ENCODE measurements at places on chromosomes 13 and 19.

DNA sequence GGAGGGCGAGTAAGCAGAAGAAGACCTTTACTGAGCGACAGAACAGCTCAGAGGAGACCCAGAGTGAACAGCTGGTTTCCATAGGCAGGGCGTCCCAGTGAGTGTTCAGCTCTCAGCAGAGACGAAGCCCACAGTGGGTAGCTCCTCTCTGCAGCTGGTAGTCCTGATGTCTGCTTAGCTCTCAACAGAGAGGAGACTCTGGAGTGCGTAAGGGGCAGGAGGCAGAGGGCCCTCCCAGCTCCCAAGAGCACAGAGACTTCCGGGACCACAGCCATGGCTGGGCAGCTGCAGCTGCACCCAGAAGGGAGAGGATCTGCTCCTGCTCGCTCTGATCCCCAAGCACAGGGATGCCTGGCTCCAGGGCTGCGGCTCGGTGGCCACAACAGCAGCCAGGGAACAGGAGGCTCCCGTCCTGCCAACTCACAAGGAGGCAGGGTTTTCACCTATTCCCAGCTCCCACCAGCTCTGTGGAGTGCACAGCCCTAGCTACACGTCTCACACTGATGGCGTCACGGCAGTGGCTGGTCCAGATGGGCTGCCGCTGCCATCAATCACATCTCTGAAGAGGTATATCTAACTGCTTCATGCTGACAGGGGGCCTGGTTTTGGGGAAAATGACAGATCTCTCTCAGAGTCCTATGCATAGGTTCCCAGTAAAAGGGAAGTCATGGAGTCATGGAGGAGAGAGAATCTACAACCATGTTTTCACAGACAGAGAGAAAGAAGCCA is 2660.1 kb upstream of the PCDH20 start:
- DNase-seq: no peak

DNA sequence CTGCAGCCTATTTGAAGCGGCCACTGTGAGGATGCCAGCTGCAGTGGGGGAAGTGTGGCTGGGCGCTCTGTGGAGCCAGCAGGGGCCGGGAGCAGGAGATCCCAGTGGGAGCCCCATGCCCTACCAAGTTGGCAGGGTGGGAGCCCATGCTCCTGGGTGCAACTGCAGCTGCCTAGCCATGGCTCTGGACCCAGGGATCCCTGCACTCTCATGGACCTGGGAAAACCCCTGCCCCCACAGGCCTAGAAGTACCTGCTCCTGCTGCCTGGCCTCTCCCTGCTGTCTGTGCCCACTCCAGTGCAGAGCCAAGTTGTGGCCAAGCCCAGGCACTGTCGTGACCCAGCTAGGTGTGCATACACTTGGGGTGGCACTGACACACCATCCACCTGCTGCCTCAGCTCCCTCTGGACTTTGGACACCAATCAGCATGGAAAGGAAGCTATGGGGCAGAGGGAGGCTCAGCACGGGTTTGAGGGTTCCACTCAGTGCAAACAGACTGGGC is 20.9 kb downstream of the LIG4 start:
- DNase-seq: no peak

DNA sequence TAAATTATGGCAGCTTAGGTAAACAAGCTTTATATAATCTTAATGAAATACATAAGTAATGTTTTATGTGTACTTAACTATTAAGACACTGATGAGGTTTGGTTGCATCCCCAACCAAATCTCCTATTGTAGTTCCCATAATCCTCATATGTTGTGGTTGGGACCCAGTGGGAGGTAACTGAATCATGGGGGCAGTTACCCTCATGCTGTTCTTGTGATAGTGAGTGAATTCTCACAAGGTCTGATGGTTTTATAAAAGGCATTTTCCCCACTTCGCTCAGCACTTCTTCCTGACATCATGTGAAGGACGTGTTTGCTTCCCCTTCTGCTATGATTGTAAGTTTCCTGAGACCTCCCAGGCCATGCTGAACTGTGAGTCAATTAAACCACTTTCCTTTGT is 212.7 kb downstream of the DIAPH3 start:
- DNase-seq: no peak

DNA sequence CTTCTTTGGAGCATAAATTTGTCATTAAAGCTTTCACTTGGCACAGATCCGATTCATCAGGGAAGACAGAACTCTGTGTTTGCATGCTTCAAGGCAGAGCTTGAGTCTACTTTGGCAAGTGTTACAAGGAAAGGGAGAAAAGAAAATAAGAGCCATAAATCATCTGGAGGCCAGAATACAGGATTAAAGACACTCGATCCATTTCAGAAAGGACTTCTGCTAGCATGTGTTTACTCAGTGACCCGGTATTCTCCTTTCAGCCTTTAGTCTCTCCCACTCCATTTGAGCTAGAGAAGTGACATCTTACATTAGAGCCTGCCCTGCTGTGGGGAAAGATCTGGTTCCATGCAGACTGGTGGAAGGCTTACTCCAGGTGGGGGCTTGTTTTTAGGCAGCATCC is 306.4 kb downstream of the KLF5 start:
- no peak for DNase-seq

DNA sequence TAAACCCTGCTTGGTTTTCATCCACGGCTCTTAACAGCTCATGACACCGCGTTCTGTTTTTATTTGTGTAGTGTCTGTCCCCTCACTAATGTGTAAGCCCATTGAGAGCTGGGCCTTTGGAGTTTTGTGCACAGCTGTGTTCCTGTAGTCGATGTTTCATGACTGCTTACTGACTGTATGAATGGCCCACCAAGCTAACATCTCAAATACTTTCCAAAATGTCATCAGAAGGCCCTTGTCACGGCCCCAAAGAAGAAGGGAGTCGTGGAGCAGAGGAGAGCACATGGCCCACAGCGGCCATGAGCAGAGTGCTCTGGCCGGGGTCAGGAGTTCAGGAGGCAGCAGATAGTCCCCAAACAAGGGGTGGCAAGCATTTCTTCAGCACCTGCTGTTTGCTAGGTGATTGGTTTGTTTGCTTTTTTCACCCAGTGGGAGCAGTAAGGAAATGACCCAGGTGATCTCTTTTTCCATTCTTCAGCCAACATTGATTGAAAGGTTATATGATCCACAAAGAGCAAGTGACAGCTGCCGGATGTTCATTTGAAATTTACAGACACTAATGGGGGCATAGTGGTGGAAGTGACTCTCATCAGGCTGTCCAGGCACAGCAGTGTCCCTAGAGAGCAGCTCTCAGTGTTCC is 315.2 kb downstream of the ATP8A2 start:
- no peak for DNase-seq

- DNase-seq: no peak
These were observed 76.0 kb downstream of the IER2 start for GRCh38 chr19:13225973-13226865.

DNA sequence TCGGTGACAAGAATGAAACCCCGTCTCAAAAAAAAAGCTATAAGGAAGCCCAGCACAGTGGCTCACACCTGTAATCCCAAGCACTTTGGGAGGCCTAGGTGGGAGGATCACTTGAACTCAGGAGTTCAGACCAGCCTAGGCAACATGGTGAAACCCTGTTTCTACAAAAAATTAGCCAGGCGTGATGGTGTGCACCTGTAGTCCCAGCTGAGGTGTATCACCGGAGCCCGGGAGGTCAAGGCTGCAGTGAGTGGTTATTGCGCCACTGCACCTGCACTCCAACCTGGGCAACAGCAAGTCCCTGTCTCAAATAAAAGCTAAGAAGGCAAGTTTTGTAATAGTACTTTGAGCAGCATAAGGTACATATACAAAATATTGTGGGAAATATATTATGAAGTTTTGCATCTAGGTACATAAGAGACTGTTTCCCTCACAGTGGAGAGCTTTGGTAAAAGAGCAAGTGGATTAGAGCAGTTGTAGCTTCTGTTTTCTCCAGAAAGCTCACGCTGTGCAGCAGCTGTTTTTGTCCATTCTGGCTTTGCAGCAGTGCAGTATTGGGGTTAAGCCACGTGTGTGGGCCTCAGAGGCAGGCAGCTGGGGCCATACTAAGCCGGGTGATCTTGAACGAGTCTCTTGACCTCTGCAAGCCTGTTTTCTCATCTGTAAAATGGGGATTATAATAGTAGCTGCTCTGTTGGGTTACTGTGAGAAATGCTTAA is 35.4 kb downstream of the ARHGAP35 start:
- no peak for DNase-seq

- no peak for DNase-seq
These were observed 204.1 kb upstream of the ZNF536 start for GRCh38 chr19:30167976-30168635.

DNA sequence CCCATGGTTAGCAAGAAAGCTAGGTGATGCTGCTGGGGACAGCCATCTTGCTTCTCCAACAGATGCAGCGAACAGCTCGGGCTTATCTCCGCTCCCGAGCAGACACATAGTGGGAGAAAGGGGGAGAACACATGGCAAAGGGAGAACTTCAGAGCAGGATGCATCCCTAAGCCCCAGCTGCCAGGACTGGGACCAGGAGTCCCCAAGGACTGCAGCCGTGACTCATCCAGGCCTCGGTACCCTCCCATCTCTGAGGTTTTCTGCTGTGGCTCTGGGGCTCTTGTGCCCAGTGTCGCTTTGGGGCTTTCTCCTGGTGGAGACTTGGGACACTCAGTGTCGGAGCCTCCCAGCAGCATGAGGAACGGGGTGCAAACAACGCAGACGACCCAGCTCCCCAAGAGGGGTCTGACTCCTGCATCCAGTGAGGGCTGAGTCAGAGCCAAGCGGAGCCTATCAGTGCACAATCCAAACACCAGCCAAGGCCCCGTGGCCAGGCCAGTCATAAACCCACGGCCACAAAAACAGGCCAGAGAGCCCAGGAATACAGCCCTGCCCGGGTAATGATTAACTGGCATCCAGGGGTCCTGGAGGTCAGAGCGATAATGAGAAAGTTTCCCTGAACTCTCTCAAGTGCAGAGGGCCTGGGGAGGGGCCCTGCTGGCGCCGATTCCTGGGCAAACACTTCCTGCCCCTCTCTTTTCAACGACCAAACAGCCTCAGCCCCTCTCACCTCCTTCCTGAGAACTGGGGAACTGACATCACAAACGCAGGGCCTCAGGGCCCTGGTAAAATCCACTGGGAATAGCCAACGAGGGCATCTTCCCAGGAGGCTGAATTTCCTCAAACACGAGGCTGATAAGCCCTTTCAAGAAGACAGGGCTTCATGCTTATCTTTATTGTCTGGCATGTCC is 202.9 kb downstream of the USP12 start:
- no peak for DNase-seq

GRCh38 chr19:50817941-50818858 is 5.4 kb downstream of the KLK1 start:
- peak; percentile 30 for DNase-seq

DNA sequence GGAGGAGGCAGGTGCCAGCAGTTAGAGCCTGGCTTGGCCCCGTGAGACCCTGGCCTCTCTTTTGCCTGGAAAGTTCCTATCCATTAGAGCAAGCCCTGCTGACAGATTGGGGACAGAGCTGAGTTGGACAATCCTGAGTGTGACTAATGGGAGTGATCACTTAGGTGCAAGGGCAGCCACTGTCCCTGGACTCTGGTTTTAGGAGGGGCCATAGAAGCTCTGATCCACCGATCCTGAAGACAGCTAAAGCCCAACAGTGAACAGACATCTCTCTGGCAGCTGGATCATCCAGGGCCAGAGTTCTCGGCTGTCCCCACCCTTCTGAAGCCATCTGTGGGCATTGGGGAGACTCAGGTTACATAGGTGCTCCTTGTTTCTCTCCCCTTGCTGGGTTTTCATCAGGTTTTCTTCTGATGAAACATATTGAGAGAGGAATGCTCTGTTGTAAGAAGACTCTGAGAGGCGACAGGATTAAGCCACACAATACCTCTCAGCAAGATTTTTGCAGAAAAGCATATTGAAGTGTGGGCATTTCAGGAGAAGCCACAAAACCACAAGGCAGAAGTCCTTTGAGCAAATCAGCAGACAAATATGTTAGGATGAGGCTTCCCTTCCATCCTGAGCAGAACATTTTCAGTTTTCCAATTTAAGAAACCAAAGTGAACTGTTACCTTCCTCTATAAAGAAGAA is 288.0 kb upstream of the MAB21L1 start:
- DNase-seq: no peak

DNA sequence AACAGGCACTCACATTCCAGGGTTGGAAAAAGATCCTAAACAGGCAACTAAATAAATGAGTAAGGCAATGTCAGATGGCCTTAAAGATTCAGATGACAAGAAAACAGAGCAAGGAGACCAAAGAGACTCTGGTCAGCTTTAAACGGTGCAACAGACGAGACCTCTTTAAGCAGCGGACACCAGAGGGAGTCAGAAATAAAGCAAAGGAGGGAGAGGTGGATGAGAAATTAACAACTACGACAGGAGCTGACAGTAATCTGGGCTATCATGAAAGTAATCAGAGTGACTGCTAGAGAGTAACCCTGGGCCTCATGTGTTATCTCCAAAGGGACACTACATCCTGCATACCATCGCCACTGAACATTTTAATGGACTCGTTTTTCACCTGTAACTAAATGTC is 1.1 kb downstream of the ZNF550 start:
- no peak for DNase-seq

- no peak for DNase-seq
These were observed 6.2 kb downstream of the XAB2 start for GRCh38 chr19:7622933-7623685.

DNA sequence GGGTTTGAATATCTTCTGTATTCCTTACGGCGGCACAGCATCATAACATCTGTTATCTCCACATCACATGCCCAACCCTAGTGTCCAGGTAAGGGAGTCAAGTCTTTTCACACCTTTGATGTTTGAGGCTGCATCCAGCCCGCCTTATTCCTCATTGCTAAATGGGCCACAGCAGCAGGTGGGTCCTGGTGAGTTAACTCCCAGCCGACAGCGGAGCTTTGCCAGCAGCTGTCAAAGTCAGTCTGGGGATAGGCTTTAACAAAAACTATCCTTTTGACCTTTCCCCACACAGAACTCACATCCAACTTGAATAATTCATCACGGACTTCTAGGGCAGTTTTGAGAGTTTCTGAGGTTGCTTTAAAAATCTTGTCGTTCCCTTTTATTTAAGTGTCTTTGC is 235.1 kb downstream of the DLEU7 start:
- no peak for DNase-seq

GRCh38 chr19:1601613-1602064 is 3.6 kb downstream of the UQCR11 start:
- DNase-seq: no peak

GRCh38 chr19:58581227-58582141 is 8.3 kb upstream of the MZF1 start:
- DNase-seq: no peak

GRCh38 chr13:67505376-67505775 is 275.2 kb upstream of the PCDH9 start:
- DNase-seq: no peak

DNA sequence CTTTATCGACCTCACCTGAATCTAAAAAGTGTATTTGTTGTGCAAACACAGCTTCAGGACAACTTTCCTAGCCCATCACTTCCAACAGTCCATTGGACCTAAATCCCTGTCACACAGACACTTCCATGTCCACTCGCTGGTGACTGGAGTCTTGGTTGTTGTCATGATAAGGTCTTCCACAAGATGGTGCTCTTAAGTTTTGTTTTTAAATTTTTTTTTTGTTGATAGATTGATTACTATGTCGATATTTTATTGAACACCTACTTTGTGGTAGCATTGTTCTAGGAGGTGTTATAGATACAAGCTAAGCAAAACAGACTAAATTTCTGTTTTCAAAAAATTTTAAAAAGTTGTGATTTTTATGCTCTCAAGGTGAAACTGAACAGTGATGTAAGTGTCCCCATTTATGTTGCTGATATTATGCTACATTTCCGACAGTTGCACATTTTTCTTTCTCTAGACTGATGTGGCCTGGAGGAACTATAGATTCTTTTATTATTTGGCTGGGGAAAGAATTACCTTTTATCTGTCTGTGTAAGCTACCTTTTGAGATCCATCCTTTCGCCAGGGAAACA is 8.1 kb upstream of the ERICH6B start:
- no peak for DNase-seq
